Activated CD4-positive, CD25-positive, alpha-beta regulatory T cell (primary cell): ENCODE measurements at places on chromosomes 1 and 21.

DNA sequence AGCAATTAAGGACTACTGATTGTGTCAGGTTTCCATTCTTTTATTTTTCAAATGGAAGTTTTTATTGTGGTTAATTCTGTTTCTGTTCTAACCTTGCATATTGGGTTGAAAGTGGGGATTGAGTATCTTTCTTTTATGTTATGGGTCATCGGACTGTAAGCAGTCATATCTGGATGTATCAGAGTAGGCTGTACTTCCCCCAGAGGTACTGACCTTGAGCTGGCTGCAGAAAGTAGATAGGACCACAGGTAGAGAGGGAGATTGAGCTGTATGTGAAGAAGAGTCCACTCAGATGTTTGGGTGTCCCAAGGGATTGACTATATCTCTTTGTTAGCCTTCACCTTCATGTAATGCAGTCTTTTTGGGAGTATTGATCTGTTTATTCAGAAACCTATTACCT, 20.5 kb upstream of the ALG14 start:
- no peak for DNase-seq

- no peak for DNase-seq
These were observed 18.7 kb upstream of the SYT2 start for GRCh38 chr1:202728951-202729350.

GRCh38 chr21:34965200-34966174, 83.6 kb downstream of the RUNX1 start:
- DNase-seq: no peak

DNA sequence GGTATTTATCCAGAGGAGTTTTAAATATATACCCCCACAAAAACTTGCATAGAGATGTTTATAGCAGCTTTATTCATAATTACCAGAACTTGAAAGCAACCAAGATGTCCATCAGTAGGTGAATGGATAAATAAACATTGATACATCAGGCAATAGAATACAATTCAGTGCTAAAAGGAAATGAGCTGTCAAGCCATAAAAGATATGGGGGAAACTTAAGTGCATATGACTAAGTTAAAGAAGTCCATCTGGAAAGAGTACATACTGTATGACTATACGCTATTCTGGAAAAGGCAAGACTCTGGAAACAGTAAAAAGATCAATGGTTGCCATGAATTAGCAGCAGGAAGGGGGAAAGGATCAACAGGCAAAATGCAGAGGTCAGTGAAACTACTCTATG, 366.7 kb downstream of the HHIPL2 start:
- DNase-seq: no peak

DNA sequence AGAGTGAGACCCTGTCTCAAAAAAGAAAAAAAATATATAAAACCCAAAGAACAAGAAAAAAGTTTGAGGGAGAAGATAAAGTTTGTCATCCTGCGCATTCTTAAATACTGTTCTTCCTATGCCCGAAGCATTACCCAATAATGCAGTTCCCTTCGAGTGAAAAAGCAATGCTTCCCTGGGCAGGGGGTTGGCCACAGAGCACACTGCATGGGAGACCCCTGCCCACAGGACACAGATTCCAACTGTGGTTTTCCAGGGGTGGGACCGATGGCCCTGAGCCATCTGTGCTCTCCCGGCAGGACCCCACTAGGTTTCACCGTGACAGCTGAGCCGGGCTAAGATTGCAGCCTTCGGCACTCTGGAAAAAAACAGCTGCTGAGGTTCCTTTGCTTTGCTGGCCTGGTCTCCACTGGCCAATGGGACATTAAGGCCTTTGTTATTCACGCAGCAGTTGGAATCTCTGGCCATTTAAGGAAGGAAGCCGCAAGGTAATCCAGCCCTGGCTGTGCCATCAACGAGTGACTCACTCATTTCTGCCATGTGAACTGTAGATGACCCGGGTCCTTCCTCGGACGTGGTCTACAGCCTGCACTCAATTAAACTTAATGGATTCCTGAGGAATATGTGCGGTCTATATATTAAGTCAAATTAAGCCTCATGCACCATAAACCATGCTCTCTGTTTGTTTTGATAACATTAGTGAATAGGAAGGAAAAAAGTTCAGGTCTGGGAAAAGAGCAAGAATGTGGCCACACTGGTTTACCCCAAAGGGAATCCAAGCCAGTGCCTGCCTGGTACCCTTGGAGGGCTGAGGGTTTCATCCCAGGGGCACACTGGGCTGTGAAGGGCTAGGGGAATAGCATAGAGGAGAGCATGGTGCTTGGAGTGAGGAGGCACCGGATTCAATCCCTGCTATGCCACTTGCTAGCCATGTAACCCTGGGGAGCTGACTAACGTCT, 163.2 kb downstream of the ZBTB18 start:
- no peak for DNase-seq

- DNase-seq: no peak
These were observed 36.7 kb downstream of the FAM163A start for GRCh38 chr1:179779645-179780272.

- no peak for DNase-seq
These were observed 365.1 kb upstream of the VAMP3 start for GRCh38 chr1:7405844-7406500.
